ENCODE measurements at places on chromosomes 1 and 21. TPM values are rescaled to one million over a fixed set of nuclear protein-coding genes. Genes with fewer than 3 reads are reported as not detected.

DNA sequence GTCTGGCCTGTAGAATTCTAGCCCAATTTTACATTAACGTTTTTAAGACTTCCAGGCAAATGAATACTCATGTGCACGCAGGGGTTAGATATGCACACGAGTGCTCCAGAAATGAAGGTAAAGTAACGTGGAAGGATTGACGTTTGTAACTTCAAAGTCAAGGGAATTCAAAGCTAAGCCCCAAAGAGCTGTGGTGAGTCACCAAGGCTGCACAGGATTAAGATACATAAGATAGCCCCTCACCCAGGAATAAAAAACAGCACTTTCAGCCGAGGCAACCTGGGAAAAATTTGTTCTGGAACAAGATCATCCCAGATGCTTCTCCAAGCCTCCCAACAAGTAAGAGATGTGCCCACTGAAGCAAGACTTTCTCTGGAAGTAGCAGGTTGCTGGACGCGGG, 259.6 kb upstream of the PLXNA2 start:
- DNase-seq, result no peak

The UTS2 gene
- total RNA-seq, result not detected

DNA sequence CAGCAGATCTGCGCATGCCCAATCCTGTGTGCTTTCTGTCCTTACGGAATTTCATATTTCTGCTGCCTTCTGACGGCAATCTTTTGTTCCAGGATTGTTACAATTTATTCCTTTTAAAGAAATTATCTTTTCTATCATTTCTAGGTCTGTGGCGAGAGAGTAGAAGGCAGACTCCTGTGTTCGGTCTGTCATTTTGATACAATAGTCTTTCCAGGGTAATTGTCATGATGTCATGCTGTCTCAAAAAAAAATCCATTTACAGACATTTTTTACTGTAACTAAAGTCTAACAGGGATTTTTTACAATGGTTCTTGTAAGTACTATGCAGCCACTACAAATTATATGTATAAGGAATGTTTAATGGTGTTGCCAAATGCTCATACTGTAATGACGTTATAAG, 9.0 kb upstream of the KRTAP7-1 start:
- no peak for DNase-seq

DNA sequence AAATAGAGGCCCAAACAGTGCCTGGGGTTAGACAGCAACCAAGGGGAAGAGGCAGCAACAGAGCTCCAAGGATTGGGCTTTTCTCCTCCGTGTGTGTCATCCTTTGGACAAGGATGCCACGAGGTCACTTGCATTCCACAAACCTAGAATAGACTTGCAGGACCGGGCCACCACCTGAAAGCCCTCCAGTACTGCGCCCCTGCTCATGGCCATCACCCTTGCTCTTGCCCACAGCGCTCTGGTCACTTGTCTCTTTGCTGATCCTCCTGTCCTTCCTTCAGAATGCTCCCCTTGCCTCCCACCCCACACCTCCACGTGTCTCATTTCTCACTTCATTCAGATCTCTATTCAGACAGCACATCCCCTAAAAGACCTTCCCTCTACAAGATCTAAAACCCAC, 247.4 kb downstream of the MATN1 start:
- no peak for DNase-seq

- DNase-seq, result no peak
Measured at GRCh38 chr1:211332830-211333229, 6.2 kb downstream of the TRAF5 start.

GRCh38 chr1:234842726-234843641, 233.0 kb upstream of the IRF2BP2 start:
- no peak for DNase-seq

The SLC9C2 gene
- not detected for total RNA-seq

The ESPN gene
- total RNA-seq, result 5.2 TPM

GRCh38 chr1:8214501-8215173, 103.3 kb upstream of the SLC45A1 start:
- DNase-seq, result no peak

The PTGER3 gene
- total RNA-seq, result not detected

The S100A8 gene
- not detected for total RNA-seq

DNA sequence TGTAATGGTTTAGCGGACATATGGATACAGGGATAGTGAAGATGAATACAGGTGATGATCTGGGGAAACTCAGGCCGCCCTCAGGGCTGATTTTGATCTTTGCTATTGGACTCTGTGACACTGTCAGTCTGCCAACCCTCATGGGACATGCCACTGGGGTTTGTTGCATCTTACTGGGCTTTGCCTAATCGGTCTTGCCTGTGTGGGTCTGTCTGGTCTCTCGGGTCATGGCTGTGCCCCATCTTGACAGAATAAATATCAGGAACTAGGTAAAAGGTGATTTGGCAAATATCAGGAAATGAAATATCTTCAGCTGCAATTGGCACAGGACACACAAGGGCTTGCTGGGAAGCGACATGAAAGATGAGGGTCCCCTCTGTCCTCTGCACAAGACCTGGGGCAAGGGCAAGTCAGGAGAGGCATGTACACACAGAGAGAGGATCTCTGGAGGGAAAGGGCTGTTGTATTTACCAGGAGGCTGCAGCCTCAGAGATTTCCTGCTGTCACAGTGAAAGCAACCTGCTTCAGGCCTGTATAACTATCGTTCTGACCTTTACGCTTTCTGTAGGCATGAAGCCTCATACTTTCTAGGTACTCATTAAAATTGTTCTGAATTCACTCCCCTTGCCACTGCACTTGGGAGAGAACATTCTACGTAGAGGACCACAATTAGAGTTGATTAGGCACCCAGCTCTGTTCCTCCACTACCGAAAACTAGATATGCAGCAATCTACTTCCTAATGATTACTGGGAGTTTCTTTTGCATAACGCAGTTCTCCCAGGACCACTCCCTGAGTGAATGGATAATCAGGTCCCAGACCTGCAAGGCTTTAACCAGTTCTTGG, 52.0 kb upstream of the GADD45A start:
- no peak for DNase-seq

The AGO1 gene
- 13.6 TPM for total RNA-seq

GRCh38 chr21:41407541-41408460, 18.2 kb upstream of the MX1 start:
- DNase-seq, result no peak

GRCh38 chr1:87956072-87956471, 627.4 kb downstream of the LMO4 start:
- no peak for DNase-seq

The HSF2BP gene
- total RNA-seq, result 0.13 TPM

DNA sequence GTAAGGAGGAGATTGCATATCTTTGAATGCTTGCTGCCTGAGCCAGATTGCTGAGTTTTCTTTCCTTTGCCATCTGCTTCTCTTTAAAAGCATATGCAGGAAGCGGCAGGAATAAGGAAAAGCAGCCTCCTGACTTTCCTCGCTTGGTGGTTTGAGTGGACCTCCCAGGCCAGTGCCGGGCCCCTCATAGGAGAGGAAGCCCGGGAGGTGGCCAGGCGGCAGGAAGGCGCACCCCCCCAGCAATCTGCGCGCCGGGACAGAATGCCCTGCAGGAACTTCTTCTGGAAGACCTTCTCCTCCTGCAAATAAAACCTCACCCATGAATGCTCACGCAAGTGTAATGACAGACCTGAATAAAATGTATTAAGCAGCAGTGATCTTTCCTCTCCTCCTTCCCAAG, 1.5 kb downstream of the CORT start:
- no peak for DNase-seq

- DNase-seq, result no peak
Measured at GRCh38 chr1:176770066-176770465, 307.1 kb downstream of the PAPPA2 start.

- no peak for DNase-seq
Measured at GRCh38 chr1:24300971-24301784, 18.0 kb upstream of the GRHL3 start.

- no peak for DNase-seq
Measured at GRCh38 chr1:60108196-60108595, 34.6 kb upstream of the C1orf87 start.

The ROR1 gene
- total RNA-seq, result 34.7 TPM

DNA sequence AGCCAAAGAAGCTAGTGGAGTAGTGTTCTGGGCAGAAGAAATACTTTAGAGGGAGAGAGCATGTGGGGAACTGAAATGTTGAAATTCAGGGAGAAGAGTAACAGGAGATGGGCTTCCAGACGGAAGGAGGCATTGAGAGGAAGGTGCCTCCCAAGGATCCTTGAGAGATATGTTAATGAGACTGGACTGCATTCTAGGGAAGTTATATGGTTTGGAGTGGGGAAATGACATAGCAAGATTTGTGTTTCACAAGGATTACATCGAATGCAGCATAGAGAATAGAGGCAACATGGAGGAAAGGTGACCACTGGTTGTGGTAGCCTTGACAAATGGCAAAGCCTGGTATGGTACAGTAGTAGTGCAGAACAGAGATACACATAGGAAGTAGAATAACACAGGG, 160.5 kb upstream of the HMCN1 start:
- no peak for DNase-seq

DNA sequence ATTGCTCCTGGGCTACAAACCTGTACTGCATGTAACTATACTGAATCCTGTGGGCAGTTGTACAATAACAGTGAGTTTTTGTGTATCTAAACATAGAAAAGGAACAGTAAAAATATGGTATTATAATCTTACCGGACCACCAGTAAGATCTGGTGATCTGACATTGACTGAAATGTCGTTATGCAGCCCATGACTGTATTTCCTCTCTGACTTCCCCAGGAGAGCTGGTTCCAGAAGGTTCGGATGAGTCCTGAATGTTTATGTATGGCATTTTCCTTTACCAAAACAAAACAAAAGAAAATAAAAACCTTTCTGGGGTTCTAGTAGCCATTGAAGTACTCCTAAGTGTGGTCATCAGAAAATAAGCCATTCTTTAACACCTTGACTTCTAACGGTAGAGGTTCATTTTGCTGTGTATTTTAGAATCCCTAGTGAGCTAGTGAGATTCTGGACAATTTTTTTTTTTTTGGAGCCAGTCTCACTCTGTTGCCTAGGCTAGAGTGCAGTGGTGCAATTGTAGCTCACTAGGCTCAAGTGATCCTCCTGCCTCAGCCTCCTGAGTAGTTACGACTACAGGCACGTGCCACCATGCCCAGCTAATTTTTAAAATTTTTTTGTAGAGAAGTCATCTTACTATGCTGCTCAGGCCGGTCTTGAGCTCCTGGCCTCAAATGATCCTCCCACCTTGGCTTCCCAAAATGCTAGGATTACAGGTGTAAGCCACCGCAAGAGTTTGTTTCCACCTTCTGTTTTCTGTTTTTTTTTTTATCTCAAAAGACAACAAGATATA, 27.7 kb downstream of the UBE4B start:
- no peak for DNase-seq

- peak; percentile 66 for DNase-seq
Measured at GRCh38 chr1:42756956-42757891, 9.6 kb downstream of the P3H1 start.

DNA sequence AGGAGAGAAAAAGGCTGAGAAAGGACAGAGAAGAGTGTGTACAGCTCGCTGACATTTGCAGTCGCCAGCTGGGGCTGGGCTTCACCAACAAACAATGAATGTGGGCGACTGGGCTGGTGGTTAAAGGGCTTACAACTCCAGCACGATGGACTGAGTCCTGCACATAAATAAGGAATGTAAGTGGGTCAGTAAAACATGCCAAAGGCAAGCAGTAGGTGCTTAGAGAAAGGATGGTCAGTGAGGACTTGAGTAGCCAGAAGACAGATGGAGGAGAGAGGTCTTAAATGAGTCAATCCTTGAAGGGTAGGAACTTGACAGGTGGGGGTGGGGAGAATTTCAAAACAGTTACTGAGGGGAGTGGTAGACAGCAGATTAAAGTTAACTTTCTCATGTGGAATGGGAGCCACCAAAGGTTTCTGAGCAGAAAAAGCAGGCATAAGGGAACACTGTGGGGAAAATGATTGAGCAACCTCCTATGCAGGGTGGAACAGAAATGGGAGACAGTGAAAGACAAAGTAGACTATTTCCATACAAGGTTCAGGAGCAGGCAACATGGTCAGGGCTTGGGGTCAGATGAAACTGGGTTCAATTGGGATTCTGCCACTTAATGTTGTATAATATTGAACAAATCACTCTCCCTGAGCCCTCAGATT, 37.4 kb downstream of the GADD45A start:
- DNase-seq, result no peak

GRCh38 chr1:199759268-199759730, 268.2 kb upstream of the NR5A2 start:
- peak; percentile 77 for DNase-seq

DNA sequence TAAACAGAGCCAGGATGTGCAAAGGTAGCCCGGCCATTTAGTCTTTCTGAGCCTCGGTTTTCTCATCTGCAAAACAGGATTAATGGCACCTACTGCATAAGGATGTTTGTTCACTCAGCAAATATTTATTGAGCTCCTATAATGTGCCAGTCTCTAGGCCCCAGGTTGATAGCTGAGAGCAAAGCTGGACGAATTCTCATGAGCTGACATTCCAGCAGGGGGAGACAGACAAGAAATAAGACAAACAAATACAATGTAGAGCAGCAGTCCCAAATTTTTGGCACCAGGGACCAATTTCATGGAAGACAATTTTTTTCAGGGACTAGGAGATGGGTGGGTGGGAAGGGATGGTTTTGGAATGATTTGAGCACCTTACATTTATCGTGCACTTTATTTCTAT, 74.3 kb upstream of the PAX7 start:
- DNase-seq, result peak; percentile 60

DNA sequence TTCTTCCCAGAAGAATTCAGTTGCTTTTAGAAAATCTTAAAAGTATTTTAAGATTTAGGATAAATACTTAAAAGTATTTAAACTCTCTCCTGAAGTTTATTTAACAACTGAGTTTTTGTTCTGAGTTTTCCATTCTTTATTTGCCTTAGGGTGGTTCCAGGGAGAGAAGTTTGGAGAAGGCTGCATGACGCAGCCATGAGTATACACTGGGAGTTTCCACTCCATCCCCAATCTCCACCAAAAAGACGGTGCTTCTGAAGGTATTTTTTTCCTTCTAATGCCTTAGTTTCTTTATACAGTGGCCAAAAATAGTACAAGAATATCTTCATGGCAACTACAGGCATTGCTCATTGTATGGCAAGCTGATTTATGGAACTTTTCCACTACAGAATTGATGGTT, 122.7 kb downstream of the ST6GALNAC5 start:
- no peak for DNase-seq

DNA sequence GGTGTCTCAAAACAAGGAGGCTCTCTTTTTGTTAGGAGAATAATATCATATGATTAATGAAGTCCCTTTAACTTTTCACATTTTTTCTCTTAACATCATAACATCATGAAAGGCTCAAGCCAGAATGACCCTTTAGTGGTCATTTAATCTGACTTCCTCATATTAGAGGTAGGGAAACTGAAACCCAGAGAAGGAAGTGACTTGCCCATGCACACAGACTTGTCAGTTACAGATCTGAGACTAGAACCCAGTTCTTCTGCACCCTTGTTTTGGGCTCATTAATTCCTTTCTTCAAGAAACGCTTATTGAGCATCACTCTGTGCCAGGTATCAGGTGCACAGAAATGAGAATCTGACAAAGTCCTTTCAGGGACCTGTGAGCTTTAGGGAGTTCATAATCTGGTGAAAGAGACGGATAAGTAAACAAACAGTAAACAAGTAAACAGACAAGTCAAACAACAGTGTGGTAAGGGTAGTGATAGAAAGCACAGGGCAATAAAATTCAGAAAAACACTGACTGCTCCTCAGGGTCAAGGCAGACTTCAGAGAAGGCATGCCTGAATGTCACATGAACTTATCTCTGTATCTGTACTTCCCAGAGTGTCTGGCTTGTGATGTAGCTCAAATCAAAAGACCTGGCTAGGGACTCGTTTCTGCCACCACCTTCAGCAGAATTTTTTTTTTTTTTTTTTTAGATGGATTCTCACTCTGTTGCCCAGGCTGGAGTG, 38.3 kb upstream of the OSBPL9 start:
- DNase-seq, result no peak

The SERTAD4 gene
- 0.23 TPM for total RNA-seq

GRCh38 chr1:81874461-81874860, 73.7 kb downstream of the ADGRL2 start:
- no peak for DNase-seq

The WLS gene
- 30.8 TPM for total RNA-seq

The TNNT2 gene
- 0.46 TPM for total RNA-seq
